Left ventricle myocardium superior (tissue), 1 donor: ENCODE measurements at places on chromosomes 5 and 9. TPM values are rescaled to one million over a fixed set of nuclear protein-coding genes. Genes with fewer than 3 reads are reported as not detected.
A peak's percentile ranks its signal among the peaks of the same experiment; 100 is the strongest.

RIOK2 gene
- total RNA-seq, result 25.0 TPM

GLRA1 gene
- total RNA-seq, result not detected

RFESD gene
- 6.0 TPM for total RNA-seq

DNA sequence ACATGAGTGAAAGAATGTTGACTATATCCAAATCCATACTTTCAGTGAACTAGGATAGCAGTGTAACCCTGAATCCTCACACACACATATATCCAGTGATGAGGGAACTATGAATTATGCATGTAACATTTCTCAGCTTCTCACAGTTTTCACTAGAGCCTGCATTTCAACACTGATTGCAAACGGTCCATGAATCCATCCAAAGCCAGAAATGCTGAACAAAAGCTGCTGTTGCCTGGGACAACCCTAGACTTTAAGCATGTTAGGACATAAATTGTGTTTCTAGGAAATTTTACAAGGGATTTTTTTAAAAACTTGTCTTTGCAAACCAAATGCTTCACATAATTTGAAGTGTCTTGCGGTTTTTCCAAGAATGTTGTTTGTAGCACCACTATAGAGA is 2010.0 kb upstream of the WWC1 start:
- DNase-seq, result no peak

DNA sequence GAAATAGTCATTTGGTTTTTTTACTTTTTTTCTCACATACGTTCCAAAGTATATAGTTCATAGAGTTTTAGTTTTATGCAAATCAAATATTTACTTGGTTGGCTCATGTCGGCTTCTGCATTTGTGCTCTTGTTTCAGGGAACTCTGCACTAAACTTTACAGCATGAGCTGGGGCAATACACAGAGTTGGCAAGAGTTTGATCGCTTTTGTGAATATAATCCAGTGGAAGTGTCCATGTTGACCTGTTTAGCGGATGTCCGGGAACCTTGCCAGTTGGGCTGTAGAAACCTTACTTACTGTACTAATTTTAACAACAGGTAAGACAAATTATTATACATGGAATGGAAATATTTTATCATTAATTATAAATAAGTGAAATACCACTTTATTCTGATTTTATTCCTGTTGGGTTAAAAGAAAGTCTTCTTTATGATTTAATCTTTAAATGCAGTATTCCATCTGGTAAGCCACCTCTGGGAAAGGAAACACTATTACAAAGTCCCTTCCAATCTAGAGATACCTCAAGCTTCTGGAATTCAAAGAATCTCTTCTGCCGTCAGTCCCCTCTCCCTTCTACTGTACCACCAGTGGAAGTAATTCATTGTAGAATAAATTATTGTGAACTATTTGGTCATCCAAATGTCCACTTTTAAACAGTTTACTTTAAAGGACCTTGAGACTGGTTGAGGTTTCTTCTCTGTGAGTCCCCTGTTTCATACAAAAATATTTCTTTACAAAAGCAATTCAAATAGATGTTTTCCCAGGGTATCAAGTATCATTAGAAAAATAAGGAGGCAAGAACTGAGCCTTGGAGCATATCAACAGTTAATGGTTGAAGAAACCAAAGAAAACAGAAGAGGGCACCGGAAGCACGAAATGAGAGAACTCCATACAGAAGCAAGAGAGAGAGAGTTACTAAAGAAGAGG is 45.2 kb upstream of the GLIPR2 start:
- peak; percentile 31 for DNase-seq

DNA sequence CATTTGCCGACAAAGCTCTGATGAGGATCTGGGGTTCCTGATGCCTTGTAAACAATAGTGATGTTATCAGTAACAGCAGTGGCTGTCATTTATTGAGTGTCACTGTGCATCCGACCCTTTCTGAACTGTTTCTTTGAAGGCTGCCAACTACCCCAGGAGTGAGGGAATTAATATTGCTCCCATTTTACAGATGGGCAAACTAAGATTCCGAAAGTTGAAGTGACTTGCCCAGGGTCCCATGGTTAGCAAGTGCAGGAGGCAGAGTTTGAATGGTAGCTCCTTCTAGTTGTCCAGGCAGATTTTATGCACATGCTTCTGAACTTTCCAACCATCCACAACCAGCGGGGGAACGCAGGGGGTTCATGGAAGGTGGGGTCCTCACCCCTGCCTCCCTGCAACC is 81.9 kb downstream of the COL27A1 start:
- no peak for DNase-seq

- no peak for DNase-seq
These were observed 443.4 kb downstream of the ANXA1 start for GRCh38 chr9:73595036-73595545.

DNA sequence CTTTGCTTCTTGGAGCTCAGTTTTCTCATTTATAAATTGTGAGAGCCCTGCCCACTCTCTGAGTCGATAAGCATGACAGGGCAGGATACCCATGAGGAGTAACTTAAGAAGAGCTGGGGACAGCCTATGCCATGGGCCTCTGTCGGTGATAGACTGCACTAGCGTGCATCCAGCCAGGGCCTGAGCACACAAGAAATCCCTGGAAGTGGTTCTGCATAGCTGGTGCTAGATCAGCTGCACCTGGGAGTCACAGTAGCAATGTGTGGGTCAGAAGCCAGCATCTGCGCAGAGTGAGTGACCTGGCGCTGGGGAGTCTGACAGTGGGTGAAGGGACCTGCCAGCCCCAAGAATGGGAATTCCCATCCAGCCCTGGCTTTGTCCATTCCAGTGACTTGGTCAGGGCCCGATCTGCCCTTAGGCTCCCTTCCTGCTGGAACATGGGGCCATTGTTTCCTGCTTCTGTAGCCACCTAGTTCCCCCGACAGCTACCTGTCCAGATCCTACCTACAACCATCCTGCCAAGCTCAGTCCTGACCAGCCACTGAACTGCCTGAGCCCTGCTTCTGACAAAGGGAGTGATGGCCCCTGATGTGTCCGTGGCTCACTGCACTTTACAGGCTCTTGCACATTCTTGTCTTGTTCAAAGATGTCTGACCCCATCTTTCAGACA is 35.9 kb upstream of the NANS start:
- no peak for DNase-seq

DNA sequence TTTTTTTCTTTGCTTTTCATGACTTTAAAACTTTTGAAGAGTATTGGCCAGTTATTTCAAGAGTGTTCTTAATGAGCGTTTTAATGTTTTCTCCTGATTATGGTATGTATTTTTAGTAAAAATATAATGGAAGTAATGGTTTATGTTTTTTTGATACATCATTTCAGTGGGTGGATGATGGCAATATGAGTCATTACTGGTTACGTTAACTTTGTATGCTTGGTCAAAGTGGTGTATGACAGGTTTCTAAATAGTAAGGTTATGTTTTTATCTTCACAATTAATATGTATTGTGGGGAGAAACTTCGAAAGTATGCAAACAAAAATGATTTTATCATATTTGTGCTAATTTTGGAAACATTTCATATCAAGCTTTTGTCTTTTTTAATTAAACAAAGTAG is 176.7 kb upstream of the PRDM9 start:
- DNase-seq, result no peak

GRCh38 chr9:109320331-109320741 is 523 bp downstream of the EPB41L4B start:
- DNase-seq, result peak; percentile 38

DNA sequence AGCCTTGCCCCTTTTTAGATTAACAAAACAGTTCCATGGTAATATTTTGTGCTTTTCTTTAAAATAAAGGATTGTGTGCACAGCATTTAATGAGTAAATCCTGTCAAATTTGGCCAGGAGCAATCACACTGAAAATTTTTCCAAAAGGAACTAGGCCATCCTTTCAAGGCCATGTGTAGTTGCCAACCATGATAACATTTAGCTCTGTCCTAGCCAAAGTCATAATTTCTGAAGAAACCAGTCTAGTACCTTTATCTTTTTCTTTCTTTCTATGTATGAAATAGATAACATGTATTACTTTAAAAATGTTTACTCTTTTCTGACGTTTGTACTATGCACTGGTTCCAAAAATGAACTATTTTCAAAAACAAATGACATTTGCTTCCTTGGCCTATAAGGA is 143.7 kb downstream of the PBX3 start:
- no peak for DNase-seq

GRCh38 chr5:168948746-168949145 is 352.2 kb downstream of the SLIT3 start:
- no peak for DNase-seq

DNA sequence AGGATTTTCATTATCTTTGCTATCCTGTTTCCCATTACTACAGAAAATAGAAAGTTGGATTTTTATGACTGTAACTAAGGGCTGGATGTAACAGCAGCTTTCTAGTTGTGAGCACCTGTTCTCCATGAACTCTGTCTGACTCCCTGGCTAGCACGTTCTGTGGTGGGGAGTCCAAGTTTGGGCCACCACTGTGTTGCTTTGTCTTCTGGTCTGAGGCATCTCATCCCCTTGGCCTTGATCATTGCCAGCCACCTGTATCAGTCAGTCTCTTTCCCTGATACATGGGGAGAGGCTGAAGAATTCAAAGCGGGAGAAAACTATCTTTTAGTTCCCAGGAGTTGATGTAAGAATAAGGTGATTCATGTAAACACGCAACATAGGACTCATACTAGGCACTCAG is 33.4 kb downstream of the WDR70 start:
- DNase-seq, result no peak

GRCh38 chr5:69270840-69271239 is 36.2 kb downstream of the CDK7 start:
- no peak for DNase-seq

DNA sequence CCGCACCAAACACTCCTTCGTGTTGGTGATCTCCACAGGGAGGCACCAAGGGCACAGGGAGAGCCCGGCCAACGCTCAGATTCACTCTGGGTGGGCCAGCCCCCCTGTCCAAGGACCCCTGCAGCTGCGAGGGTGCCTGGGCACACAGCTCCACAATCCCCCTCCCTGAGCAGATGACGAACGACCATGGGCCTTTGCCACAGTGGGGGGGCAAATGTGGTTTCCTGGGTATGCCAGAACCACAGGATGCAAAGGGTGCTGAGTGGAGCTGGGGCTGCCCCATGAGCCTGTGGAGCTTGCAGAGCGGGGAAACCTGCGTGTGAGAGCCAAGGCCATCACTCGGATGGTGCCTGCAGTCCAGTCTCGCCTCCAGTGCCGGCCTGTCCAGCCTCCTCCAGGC is 31.0 kb downstream of the LPCAT1 start:
- no peak for DNase-seq

GRCh38 chr5:135729321-135729786 is 105.1 kb upstream of the SLC25A48 start:
- no peak for DNase-seq

DNA sequence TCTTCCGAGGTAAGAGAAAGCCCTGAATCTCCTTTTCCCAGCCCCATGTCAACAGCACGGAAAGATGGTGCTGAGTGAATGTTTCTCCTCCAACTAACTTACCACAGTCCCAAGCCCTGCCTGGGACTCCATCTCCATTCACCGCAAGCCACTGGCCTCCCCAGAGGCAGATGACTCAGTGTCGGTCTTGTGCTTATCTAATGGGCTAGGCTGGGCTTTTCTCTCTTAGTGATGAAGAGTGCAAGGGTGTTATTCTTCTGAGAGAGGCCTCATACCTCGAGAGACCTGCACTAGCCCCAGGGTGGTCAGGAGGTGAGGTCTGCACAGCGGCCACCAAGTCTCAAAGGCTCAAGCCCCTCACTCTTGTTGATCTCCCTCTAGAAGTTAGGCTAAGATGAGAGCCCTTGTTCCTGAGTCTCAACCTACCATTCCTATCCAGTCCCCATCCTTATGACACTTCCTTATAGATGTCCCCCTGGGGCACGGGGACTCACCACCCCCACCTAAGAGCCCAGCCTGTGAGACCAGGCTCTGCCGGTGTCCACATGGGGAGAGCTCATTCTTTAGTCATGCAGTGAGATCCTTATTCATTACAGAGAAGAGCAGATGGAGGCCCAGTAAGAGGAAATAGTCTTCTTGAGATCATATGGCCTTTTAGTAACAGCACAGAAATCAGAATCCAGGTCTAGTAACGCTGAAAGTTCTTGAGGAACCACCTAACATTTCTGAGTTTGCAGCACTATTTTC is 127.0 kb downstream of the SAXO1 start:
- no peak for DNase-seq

DNA sequence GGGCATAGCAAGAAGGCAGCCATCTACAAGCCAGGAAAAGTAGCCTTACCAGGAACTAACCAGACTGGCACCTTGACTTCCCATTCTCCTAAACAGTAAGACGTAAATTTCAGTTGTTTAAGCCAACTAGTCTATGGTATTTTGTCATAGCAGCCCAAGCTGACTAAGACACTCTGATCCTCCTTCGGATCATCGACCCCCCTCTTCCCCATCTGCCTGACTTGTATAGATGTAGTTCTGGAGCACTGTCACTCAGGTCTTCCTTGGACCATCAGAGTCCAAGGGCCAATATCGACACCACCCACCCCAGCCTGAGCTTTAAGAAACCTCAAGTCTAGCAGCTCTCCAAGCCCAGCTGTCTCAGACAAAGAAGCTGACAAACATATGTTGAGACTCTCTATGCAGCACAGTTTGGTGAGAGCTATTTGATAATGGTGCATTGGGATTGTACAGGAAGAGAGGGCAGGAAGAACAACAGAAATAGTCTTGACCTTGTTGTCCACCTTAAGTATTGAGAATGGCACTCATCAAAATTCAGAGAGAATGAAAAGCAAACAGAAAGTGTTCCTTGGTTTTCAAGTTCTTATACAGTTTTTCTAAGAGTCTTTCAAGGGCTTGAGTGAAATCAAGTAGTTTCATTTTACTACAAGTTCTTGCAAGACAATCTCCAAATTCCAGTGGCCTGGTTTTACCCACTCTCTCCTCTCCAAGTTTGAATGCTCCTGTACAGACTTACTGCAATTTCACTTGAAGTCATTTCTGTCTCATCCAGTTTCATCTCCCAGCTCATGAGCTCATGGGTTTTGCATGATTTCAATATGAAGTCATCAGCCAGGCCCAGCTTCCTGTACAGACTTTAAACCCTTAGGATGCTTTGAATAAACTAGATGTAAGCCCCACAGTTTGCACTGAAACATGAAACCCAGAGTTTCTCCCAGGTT is 122.3 kb upstream of the RAI14 start:
- DNase-seq, result no peak

GRCh38 chr9:3912817-3913216 is 387.0 kb upstream of the RFX3 start:
- DNase-seq, result no peak

DNA sequence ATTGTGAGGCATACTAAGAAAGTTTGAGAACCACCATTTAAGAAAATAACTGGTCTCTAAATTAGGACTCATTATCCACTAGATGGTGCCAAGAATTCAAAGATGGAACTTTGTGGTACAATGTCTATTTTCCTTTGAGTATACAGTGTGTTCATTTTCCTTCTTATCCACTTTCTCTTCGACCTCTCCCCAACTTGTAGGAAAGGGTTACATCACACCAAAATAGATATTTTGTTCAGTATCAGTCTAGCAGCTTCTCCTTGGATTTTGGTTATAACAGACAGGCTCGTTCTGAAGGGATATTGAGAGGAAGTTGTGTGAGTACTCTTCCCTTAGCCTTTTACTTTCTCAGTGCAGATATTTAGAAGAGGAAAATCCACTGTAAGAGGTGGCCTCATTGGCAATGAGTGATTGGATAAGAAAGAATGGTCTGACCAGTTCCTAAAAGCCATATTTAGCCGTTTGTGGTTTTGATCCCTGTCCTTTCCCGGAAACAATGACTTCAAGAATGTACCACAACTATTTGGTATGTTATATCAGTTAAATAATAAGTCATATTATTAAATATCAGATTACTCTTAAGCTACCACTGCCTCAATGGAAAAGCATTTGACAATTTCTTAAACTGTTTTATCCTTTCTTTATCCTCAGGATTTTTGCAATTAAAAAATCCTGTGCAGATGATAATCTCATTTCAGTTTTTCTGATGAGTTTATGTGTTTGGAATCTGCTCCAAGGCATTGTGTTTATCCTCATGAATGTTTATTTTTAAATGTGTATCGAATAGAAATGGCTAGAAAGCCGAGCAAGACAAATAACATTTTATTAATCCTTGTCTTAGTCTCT is 69.0 kb upstream of the GRAMD2B start:
- no peak for DNase-seq
